Immature natural killer cell (primary cell): ENCODE measurements at places on chromosomes 1 and 21.
A peak's percentile ranks its signal among the peaks of the same experiment; 100 is the strongest.

- H3K4me1 ChIP-seq = peaks cover 36% of the 10 kb centered on the region
- H3K4me3 ChIP-seq = peak overlapping the region; percentile 98
- no peaks in the 10 kb centered on the region for H3K36me3 ChIP-seq
- H3K27me3 ChIP-seq = peaks cover 14% of the 10 kb centered on the region
Measured at GRCh38 chr1:174158767-174159251, 511 bp upstream of the RABGAP1L start.

GRCh38 chr1:170927955-170928840 is 7.1 kb upstream of the MROH9 start:
- H3K27ac ChIP-seq = no peak overlapping the region
- DNase-seq = no peak
- H3K36me3 ChIP-seq = no peaks in the 10 kb centered on the region
- no peak overlapping the region for H3K4me3 ChIP-seq
- peaks cover 5% of the 10 kb centered on the region for H3K27me3 ChIP-seq
- H3K4me1 ChIP-seq = no peaks in the 10 kb centered on the region

GRCh38 chr1:46673749-46674182 is 2.1 kb downstream of the TEX38 start:
- H3K27ac ChIP-seq = no peak overlapping the region
- DNase-seq = no peak
- H3K4me3 ChIP-seq = no peak overlapping the region
- H3K4me1 ChIP-seq = peaks cover 31% of the 10 kb centered on the region
- H3K36me3 ChIP-seq = no peaks in the 10 kb centered on the region
- no peaks in the 10 kb centered on the region for H3K27me3 ChIP-seq

DNA sequence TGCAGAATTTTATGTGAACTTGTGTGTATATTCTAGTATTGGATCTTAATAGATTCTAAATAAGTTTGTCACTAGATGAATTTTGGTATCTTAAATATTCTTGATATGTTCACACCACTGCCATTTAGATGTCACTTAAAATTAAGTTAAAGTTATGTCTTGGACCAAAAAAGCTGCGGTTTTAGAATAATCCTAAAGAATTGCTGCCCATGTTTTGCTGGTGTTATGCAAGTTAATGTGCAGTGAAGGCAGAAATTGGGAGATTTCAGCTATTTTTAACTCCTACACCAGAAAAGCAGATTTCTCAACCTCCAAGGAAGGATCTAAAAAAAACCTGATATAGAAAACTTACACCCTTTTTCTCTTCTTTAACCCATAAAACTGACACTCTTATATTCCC is 757 bp downstream of the ACADM start:
- peaks cover 58% of the 10 kb centered on the region for H3K4me1 ChIP-seq
- no peak for DNase-seq
- H3K27me3 ChIP-seq = peaks cover 2% of the 10 kb centered on the region
- H3K27ac ChIP-seq = peak overlapping the region; percentile 98
- H3K4me3 ChIP-seq = peak overlapping the region; percentile 100
- no peaks in the 10 kb centered on the region for H3K36me3 ChIP-seq

GRCh38 chr1:210359255-210359654 is 30.6 kb downstream of the HHAT start:
- no peaks in the 10 kb centered on the region for H3K27me3 ChIP-seq
- no peak for DNase-seq
- no peak overlapping the region for H3K4me3 ChIP-seq
